ENCODE measurements at places on chromosomes 2 and 18.

GRCh38 chr2:230602562-230603230 lies 109.9 kb upstream of the CAB39 start:
- DNase-seq = no peak

DNA sequence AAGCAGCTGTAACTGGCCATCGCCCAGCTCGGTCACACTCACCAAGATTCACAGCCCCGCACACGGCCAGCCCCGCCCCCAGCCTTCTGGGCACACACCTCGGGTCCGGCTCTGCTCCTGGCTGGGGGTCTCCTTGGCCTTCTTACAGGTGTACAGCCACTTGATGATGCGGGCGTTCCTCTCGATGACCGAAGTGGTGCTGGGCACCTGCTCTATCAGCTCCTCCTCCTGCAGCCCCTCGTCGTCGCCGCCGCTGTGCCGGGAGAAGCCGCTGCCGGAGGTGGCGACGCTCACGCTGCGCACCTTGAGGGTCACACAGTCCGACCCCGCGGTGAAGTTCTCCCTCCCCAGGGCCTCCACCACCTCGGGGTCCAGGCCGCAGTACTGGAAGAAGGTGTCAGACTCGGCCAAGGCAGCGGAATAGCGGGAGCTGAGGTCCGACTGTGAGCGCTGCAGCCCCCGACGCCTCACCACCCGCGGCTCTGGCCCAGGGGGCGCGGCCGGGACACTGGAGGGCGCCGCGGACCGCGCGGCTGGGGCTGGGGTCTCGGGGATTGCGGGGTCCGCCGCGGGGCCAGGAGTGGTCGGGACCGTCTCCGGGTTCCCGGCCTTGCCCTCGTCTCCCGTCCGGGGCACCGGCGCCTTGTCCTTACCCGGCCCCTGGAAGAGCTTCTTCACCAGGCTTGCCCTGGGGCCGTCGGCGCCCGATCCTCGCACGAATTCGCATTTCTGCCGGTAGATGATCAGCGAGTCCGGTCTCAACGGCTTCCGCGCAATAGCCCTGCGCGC lies 769 bp downstream of the FAM110C start:
- peak; percentile 26 for DNase-seq

DNA sequence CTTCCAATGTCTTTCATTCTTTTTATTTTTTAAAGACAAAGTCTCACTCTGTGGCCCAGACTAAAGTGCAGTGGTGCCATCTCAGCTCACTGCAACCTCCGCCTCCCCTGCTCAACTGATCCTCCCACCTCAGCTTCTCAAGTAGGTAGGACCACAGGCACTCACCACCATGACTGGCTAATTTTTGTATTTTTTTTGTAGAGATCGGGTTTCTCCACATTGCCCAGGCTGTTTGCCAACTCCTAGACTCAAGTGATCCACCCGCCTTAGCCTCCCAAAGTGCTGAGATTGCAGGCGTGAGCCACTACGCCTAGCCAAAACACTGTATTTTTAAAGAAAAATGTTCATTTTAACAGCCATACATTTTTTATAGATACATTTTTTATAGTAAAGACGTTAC lies 12.7 kb downstream of the GCKR start:
- no peak for DNase-seq

DNA sequence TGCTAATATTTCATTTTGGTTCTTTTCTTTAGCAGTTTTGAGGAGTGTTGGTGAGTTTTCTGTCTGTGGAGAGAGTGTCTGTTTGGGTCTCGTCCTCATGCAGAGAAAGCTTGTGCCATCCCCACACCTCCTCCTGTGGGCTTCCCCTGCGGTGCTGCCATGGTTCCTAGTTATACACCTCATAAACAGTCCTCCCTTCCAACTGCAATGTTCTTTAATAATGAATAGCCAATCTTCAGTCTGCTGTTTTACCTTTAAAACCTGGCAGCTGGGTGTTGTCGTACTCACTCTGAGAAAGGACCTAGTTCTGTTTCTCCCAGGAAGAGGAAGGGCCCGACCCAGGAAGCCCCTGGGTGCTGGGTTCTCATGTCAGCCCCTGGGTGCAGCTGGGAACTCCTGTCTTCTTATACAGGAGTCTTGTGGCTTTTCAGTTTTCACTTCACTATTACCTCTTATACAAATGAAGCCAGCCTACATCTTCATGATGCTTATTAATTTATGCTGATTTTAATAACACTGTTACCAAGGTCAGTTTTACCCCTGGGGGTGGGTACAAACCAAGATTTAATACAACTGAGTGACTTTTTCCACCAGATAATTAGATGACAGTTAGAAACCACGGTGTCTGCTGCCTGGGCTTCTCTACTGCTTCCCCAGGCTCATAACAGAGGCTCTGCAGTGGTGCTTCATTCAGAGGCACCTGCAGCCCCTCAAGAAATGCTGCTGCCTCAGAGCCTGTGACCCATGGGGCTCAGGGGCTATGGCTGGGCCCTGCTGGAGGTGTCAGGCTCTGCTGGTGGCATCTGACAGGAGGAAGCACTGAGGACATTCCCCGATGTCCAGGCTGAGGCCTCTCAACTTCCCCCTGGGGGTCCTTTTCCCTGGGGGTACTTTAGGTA lies 59.1 kb downstream of the COA5 start:
- DNase-seq = no peak

GRCh38 chr2:191264647-191265081 lies 19.5 kb downstream of the MYO1B start:
- no peak for DNase-seq

- no peak for DNase-seq
Measured at GRCh38 chr2:95388856-95389244, 13.7 kb upstream of the FAHD2A start.

DNA sequence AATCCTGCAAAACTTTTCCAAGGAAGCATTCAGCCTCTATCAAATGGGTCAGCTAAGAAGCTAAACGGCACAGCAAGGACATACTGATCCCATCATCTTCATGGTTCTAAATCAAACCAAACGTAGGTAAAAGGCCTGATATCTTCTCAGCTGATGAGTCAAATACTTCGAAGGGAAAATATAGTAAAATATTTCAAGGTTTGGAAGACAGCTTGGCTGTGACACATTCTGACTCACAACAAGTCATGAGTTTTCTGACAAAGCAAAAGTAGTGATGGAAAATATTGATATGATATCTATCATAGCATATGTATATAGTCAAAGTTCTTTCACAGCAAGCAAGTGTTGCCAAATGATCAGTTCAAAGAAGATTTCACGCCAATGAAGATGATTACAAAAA lies 31.5 kb downstream of the DOCK10 start:
- no peak for DNase-seq
